Activated CD4-positive, CD25-positive, alpha-beta regulatory T cell treated with anti-CD3 and anti-CD28 coated beads, Interleukin-2, amount 50 U/mL, for 16 hours (primary cell): ENCODE measurements at places on chromosomes 11 and 22.

GRCh38 chr11:27910186-27910931, 197.6 kb downstream of the KIF18A start:
- DNase-seq, result no peak

DNA sequence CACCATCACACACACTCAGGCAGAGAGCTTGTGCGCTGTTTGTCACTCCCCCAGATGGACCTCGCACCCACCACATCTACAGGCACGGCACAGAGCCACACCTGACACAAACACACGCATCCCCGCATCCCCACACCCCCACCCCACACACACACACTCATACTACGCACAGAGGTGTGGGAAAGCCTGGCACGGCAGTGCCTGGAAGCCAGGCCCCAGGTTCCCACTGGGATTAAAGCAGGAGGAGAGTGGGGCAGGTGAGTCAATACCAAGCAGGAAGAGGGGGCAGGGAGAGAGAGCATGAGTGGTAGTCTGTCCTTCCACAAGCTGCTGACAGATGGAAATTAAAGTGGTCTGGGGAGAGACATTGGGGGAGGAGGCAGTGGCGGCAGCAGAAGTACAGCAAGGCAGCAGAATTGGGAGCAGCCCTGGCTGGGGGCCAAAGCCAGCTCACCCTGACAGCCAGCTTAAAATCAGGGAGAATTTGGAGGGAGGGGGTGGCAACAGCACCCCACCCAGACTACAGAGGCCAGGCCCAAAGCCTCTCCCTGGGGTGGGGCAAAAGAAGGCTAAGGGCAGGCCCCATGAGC, 20.7 kb downstream of the TNKS1BP1 start:
- DNase-seq, result no peak

DNA sequence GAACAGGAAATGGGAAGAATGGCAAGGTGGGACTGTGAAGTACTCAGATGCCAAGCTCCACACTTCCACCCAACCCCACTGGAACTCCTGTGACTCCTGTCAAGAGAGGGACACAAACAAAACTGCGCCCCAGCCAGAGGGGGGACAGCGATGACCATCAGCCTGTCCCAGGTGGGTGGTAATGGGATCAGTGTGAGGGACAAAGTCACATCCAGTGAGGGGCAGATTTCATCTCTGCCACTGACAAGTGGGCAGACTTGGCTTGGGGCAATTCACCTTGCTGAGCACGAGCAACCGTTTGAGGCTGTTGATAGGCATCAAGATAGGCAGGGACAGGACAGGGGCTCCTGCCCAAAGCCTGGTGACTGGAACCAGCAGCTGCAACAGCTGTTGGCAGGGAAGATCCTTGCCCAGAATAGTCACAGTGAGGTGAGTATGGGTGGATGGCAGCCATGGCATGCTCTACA, 105.4 kb upstream of the PITPNB start:
- no peak for DNase-seq

DNA sequence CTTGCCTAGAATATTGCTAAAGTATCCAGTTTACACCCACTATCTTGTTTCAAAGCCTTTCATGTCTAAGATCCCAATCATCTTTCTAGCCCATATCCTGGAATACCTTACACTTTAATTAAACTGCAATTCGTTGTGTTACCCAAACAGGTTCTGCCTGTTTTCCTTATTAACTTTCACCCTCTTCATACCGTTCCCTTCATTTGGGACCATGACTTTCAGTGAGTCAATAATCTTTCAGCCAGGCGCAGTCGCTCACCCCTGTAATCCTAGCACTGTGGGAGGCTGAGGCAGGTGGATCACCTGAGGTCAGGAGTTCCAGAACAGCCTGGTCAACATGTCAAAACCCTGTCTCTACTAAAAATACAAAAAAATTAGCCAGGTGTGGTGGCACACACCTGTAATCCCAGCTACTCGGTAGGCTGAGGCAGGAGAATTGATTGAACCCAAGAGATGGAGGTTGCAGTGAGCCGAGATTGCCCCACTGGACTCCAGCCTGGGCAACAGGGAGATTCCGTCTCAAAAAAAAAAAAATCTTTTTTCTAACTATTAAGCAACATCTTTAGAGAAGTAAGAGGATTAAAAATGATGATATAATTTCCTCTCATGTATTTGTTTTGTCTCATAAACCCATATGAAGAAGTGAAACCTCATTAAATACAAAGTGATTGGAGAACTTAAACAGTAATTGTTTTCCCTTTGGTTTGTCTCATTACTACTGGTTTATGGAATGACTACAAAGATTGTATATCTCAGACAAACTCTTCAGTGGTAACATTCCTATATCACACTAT, 20.7 kb downstream of the DMC1 start:
- DNase-seq, result no peak

DNA sequence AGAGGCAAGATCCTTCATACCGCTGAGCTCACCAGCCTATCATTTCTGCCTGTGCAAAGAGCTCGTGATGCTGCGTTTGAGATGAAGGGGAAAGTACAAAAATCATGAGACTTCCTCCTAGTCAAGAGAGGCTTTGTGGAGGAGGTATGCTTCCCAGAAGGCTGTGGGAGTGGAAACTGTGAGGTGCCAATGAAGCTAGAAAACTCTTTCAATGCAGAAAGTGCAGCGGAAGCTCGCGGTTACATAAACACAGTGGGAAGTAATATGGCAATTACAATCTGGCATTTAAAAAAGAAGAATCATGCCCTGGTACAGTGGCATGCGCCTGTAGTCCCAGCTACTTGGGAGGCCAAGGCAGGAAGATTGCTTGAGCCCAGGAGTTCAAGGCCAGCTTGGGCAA, 134.8 kb downstream of the EHF start:
- DNase-seq, result no peak

DNA sequence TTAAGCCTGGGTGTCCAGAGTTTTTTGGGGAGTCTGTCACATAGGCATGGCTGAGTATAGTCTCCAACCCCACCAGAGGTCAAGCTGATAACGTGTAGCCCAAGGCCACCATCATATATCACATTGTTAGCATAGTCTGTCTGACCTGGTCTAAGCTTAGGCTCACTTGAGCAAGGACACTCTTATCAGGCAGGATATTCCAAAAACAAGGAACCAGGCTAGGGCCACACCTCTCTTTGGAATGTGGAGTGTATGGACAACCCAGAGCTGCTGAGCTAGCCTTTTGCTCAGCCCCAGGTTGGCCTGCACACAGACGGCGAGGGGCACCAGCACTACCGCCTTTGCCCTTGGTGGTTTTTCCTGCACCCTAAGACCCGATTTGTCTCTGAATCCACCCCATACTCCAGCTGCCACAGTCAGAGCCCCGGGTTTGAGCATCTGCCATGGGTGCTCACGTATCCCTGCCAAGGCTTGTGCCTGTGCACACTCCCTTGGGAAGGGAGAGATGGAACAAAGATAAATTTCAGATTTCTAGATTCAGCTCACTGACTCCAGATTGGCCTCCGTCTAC, 7.2 kb downstream of the SNAP29 start:
- DNase-seq, result no peak

- DNase-seq, result no peak
Observed at GRCh38 chr11:102591160-102591718, 33.9 kb downstream of the MMP20 start.

DNA sequence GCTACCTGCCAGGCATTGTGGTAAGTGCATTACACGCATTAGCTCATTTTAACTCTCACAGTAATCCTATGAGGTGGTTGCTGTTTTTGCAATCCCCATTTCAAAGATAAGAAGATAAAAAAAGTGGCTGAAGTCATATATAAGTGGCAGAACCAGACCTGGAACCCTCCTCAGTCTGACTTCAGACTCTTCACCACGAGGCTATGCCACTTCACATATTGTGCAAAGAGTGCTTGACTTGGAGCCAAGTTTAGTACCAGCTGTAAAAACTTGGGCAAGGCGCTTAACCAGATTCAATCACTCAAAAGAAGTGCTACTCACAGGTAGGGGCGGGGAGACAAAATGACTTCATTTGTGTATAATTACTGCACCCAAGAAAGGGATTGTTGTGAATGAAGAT, 15.3 kb downstream of the BPIFC start:
- no peak for DNase-seq

DNA sequence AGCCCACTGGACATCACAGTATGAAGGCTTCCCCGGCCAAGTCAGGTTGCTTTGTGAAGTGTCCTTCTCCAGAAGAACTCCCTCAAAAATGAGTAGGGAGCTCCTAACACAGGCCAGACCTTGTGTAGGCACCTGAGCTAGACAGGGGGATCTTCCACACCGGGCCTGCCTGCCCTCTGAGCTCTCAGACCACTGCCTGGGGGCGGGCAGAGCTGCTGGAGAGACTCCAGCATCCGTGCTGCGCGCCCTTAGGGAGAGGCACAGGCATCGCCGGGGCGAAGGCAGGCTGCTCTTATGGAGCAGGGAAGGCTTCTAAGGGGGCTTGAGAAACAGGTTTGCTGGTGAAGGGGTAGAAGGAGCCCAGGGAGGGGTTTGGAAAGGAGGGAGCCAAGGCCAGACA, 4.4 kb downstream of the KCNJ5 start:
- DNase-seq, result no peak

DNA sequence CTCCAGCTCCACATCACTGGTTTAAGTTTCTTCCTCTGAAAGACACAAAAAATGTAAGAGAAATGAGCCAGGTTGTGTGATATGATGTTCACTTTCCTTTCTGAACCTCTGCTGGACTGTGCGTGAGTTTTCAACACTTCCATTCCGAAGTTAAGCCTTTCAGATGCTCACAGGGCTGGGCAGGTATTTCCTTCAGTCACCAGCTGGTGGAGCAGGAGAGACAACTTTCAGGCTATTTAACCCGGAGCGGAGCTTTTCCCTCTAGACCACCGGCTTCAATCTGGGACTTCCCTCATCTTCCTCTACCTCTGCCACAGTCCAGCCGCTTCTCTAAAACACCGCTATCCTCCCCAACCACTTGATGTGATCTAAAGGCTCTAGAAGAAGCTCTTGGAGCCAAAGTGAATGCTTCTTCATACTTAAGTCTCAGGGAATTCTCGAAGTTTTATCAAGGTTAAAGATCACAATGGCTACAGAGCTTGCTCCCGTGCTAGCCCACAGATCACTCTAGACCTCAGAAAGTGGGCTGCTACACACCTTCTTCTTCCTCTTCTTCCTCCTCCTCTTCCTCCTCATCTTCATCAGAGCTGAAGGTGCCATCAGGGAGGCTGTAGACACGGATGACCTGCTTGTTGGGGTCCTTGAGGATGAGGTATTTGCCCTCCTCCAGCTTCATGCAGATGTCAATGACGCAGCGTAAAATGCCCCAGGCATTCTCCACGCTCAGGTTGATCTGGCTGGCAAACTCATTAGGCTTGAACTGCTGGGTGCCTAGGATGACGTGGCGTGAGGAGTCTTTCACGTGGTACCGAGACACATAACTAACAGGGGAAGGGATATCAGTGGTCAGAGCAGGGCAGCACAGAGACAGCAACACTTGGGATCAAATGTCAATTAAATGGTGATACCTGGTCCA, 4.4 kb upstream of the FOXRED2 start:
- DNase-seq, result no peak

DNA sequence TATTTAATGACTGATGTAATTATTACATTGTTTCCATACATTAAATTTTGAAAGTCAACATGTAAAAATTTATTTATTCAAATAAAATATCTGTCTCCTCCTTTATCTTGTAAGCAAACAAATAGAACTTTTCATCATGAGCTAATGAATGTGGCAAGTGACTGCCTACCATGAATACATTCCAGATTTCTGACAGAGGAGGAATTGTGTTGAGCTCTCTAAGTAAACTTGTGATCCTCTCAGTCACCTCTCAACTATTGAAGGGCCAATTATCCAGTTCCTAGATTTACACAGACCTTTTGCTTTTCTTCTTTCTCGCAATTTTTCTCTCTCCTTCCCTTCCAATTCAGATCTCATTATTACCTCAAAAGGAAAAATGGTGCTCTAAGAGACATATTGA, 21.5 kb downstream of the PRRG4 start:
- DNase-seq, result no peak

DNA sequence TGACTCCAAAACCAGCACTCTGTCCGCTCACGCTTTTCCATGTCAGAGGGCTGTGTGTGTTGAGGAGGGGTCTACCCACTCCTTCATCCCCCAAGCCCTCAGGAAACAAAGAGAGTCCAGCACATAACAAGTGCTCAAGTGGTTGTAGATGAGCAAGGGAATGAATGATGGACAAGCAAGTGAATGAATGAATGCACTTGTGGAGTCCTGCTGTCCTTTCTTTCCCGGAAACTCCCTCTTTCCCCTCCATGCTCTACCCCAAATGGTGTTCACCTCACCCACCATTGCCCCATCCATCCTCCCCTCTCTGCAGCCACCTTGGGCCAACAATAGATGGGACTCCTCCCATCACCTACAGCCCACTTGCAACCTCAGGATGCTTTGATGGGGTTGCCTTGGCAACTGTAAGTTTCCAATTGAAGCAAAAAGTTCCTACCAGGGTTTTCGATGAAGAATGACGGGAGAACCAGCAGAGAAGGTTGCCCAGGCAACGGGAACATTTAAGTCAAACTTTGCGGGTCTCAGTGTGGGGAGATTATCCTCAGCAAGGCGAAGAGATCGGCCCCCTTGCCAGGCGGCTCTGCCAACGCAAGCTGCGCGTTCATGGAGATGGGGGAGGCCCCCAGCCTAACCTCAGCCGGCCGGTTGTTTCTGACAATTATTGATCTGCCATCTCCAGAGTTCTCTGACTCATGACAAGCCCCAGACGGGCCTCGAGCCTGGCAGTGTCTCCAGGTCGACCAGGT, 51.1 kb downstream of the MCM5 start:
- DNase-seq, result no peak

GRCh38 chr11:87174870-87175269, 137.1 kb downstream of the TMEM135 start:
- no peak for DNase-seq

DNA sequence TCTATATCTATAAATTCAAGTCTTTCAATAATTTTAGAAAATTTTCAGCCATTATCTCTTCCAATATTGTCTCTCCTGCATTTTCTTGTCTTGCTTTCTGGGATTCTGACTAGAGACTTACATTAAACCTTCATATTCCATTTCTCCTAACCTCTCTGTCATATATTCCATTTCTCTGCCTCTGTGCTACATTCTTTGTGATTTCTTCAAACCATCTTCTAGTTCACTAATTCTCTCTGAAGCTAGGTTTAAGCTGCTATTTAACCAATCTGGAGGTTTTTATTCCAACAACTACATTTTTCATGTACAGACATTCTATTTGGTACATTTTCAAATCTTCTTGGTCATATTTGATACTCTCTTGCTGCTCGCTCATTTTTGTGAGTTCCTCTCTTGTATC, 122.5 kb downstream of the TTC28 start:
- no peak for DNase-seq

- DNase-seq, result no peak
Observed at GRCh38 chr11:122270535-122270934, 154.5 kb upstream of the BLID start.

- DNase-seq, result no peak
Observed at GRCh38 chr11:70739811-70740487, 341.6 kb downstream of the CTTN start.

- no peak for DNase-seq
Observed at GRCh38 chr11:93089474-93090102, 108.2 kb downstream of the SLC36A4 start.

GRCh38 chr22:25896098-25896497, 154.1 kb downstream of the MYO18B start:
- DNase-seq, result no peak

- DNase-seq, result peak; percentile 52
Observed at GRCh38 chr22:38941488-38941987, 15.9 kb upstream of the APOBEC3A start.
